Umbilical cord (tissue), 2 donors: ENCODE measurements at places on chromosomes 16 and 17. TPM values are rescaled to one million over a fixed set of nuclear protein-coding genes. Genes with fewer than 3 reads are reported as not detected.

DNA sequence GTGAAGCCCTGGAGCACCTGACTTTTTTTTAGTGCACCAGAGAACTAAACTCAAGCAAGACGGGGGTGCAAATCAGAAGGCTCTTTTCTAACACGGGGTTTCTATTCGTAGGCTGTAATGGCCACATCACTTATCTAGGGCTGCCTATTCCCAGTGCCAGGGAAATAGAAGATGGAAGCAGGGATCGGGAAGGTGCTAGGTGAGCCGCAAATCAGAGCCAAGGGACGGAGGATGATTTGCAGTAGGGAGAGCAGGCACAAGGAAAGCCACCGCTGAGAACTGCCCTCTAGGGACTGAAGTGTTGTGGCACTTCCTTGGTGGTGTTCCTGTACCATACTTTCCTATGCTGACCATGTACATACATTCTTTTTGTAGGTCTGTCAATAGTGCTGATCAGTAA lies 7.8 kb upstream of the SLC46A1 start:
- no peak for DNase-seq

DNA sequence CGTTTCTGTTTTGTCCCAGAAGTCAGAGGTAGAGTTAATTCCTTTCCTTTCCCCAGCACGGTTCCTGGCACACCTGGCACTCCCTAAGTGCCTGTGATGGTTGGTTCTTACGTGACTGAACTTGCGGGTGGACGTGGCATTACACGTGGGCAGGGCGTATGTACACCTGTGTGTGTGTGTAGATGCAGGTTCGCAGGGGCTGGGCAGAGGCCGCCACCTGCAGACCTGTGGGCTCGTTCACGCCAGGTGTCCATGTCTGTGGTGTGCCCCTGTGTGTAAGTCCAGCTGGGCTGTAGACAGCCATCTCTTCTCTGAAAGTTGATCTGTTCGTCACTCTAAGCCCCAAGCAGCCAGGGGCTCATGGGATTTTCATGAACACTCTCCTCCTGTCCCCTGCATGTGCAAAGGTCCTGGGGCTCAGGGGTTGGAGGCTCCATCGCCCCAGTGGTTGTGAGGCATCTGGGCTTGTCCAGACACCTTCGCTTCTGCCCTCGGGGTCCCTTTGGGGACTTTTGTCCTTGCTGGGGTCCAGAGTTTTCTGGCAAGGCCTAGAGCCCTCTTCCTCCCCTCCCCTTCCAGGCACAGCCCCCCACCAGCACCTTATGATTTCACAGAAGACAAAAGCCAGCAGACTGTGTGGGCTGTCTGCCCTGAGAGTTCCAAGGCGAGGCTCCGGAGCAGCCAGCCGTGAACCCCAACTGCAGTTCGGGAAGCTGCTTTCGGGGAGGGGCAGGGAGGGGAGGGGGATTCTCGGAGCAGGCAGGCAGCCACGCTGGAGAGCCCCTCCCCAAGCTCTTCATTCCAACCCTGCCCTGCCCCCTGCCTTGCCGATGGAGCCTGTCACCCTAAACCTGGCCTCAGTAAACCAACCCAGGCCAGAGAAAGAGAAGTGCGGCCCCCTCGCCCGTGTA lies 5.4 kb upstream of the FSCN2 start:
- DNase-seq = peak; percentile 66

The TBC1D3I gene
- 5.8 TPM for total RNA-seq

DNA sequence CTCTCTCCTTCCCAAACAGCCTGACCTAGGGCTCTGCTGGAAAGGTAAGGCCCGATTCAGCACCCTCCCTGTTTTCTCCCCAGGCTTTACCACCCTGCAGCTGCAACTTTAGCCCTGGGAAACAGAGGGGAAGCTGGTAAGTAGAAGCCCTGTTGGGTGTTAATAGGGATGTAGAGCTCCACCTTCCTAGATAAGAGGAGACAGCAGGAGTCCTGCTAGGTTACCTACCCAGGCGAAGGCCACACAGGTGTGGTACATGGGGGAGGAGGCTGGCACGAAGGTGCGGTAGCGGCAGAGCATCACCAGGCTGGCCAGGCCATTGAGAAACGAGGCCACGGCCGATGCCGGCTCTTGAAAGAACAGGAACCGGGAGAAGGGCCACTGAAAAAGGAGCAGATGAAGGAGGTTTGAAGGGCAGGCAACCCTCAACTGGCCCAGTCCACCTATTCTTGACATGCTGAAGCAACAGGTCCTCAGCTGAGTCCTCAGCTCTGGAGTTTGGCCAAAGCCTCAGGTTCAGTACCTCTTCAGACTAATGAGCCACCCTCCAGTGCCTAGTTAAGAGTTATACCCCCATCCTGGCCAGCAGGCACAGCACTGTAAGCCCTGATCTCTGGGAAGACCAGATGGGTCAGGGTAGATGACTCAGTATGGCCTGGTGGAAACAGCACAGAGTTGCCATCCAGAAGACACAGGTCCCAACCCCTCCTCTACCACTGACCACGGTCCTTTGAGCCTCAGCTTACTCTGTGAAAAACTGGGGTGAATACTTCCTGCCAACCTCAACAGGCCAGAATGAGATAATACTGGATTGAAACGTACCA lies 3.3 kb downstream of the PGAP3 start:
- DNase-seq = no peak

The P2RX5 gene
- total RNA-seq = 0.24 TPM

GRCh38 chr17:77508047-77508715 lies 367.4 kb downstream of the SEC14L1 start:
- DNase-seq = no peak

DNA sequence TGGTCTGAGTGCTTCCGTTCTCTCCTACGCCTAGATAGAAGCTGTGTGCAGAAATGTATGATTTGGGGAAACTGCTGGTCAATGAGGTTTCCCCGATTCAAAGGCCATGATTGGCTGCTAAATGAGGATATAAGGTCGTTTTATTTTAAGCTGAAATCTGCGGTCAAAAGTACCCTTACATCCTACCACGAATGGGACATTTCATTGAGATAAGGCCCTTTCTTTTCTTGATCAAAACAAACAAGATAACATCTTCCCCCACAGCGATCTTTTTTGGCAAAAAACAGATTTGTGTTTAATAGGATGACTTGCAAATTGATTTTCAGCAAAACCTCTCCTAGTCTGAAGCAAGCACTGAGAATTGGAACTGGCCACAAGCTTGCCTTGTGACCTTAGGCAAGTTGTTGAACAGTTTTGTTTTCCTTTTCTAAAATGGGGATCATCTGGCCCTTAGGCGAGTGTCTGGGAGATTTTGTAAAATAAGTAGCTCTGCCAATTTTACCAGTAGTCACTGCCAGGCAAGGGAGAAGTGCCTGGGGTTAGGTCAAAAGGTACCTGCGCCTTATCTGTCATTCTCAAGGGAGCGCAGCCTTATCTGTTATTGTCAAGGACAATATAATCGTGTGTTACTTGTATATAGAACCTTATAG lies 635 bp downstream of the SCPEP1 start:
- DNase-seq = no peak

DNA sequence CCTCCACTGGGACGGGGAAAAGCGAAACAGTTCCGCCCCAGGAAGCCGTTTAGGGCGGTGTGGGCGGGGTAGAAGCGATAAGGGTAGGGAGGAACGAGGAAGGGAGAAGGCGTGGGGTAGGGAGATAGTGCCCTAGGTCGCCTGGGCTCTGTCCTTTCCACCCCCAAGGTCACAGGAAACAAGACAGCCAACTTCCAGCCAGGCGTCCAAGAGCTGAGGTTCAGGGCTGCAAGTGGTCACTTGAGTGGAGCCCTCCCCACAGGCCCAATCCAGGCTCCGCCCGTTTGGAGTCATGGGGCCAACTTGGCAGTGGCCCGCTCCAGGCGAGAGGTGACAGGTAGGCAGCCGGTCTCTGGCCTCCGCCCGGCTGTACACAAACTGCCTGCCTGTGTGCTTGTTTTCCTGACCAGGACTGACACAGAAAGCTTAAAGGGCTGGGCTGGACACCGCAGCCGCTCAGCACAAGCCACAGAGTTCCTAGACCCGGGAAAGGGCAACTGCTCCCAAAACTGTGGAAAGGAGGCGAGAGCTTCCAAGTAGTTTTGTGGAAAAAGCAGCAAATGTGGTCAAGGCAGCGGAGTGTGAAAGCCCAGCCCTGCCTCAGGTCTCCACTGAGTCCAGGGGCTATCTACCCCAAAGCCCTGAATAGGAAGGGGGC lies at the start of gene RILP:
Gene RILP, minus strand, starts transcription at position 23 of the 658 bp plus-strand sequence. CDS start 62 bp downstream, outside the sequence.
- no peak for DNase-seq

The UMOD gene
- total RNA-seq = 2.6 TPM

GRCh38 chr16:85865-86264 lies 7.8 kb downstream of the MPG start:
- DNase-seq = no peak

The C1QTNF1 gene
- 41.7 TPM for total RNA-seq

The MT4 gene
- total RNA-seq = not detected

DNA sequence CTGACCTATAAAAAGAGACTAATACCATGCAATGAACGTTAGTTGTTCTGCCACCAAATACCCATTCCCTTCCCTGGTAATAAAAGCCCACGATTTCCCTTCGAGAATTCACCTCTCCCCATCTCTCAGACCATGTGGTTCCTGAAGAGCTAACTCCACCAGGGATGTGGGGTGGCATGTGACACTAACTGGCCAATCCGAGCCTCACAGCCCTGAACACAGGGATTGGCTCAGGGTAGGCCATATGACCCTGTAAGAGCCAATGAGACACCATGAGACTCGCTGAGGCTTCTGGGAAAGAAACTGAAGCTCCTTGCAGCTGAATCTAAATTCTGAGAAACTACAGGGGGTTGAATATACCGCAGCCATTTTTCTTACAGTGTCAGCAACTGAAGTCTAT lies 21.1 kb downstream of the HELZ start:
- DNase-seq = no peak

DNA sequence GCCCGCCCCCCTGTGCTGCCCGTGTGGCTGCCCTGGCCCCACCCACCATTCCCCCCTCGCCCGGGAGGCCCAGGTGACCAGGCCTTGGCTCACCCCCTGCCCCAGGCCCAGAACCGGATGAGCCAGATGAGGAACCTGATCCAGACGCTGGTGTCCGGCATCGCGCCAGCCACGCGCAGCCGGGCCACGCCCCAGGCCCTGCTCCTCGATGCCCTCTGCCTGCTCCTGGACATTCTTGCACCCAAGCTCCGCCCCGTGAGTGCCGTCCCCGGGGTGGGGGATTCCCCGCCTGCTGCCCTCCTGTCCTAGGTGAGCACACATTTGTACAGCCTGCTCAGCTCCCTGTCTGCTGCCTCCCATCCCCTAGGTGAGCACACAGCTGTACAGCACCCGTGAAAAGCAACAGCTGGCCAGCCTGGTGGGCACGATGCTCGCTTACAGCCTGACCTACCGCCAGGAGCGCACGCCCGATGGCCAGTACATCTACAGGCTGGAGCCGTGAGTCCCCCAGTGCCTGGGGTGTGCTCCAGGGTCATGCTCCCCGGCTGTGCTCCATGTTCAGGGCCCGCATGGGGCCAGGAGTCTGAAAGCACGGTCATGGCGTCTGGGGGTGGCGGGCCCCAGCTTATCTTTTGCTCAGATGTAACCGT lies 4.8 kb downstream of the GNG13 start:
- DNase-seq = no peak

DNA sequence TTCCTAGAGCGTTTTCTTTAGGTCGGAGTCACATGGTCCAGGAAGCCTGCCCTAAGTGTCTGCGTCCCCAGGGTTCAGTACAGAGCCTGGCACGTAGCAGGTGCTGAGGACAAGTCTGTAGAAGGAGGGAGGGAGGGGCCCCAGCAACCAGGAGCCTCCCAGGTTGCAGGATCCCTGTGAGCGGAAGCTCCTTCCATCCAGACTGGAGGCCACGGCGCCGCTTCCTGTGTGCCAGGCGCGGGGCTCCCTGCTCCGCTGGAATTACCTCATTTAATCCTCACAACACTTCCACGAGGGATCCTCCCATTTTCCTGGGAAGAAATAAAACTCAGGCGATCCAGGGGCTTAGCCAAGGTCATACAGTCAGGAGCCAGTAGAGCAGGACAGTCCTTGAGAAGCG lies 22.1 kb downstream of the TRARG1 start:
- DNase-seq = no peak

DNA sequence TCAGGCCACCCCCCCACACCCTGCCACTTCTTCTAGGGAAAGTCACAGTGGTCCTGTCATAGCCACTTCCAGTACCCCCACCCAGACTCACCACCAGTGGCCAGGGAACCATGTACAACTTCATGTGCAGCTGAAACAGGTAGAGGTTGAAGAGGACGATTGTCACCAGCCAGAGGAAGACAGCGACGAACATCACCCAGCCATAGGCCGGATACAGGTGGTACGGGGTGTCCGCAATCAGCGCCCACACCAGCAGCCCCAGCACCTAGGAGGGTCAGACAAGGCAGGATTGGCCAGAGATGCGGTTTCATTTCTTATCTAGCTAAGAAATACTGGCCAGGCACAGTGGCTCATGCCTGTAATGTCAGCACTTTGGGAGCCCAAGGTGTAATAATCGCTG lies 16.7 kb downstream of the ARL2BP start:
- DNase-seq = no peak

DNA sequence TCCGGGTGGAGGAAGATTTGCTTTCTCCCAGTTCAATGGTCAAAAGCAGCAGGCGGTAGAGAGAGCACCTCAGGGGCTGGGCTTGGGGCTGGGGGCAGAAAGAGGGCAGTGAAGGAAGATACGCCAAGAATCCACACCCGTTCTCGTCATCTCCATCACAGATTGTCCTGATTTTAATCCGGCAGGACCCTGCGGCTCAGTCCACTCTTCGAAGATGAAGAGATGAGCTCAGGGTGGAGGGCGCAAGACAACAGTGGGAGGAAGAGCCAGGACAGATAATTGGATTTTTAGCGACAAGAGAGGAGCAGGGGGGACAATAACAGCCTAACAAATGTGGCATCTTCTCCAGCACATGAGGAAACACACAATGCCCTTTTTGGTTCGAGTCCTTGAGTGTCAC lies 165.9 kb downstream of the SDK2 start:
- no peak for DNase-seq
